ENCODE measurements at places on chromosomes 12 and 14. TPM values are rescaled to one million over a fixed set of nuclear protein-coding genes. Genes with fewer than 3 reads are reported as not detected.

DNA sequence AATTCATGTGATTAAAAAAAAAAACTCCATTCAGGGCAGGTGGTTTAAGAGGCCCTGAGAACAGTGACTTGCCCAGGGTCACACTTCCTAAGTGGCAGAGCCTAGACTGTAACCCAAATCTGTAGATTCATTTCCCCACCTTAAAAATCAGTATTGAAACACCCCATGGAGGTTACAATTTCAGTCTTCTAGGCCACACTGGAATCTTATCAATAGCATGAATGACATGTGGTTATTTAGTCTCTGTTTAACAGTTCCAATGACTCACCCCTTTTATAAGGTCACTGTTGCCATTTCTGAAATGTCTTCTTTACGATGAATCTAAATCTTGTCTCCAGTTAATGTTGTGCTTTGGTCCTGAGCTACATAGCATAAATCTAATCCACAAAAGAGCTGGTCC, 262.3 kb upstream of the GRIP1 start:
- no peaks in the 10 kb centered on the region for H3K27me3 ChIP-seq
- no peak overlapping the region for H3K27ac ChIP-seq
- H3K36me3 ChIP-seq: peaks cover 3% of the 10 kb centered on the region

DNA sequence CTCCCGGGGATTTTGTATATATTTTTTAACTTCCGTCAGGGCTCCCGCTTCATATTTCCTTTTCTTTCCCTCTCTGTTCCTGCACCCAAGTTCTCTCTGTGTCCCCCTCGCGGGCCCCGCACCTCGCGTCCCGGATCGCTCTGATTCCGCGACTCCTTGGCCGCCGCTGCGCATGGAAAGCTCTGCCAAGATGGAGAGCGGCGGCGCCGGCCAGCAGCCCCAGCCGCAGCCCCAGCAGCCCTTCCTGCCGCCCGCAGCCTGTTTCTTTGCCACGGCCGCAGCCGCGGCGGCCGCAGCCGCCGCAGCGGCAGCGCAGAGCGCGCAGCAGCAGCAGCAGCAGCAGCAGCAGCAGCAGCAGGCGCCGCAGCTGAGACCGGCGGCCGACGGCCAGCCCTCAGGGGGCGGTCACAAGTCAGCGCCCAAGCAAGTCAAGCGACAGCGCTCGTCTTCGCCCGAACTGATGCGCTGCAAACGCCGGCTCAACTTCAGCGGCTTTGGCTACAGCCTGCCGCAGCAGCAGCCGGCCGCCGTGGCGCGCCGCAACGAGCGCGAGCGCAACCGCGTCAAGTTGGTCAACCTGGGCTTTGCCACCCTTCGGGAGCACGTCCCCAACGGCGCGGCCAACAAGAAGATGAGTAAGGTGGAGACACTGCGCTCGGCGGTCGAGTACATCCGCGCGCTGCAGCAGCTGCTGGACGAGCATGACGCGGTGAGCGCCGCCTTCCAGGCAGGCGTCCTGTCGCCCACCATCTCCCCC, 777 bp downstream of the ASCL1 start:
- peaks cover 83% of the 10 kb centered on the region for H3K27me3 ChIP-seq
- H3K36me3 ChIP-seq: peaks cover 2% of the 10 kb centered on the region
- no peak for DNase-seq

DNA sequence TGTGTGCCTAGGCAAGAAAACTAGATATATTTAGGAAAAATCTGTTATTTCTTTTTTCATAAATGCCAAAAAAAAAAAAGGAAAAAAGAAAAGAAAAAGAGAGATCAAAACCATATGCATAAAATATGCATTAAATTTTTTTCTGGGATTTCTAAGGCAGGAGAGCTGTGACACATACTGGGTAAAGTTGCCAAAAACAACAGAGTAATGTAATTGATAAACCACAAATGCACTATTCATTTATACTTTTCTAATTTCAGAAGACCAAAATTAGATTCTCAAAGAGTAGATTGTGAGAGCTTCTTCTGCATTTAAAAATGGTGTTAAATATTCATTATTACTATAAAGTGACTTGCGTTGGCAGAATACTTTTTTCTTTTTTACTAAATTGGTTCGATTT, 673.8 kb upstream of the MGAT4C start:
- no peaks in the 10 kb centered on the region for H3K4me1 ChIP-seq
- no peaks in the 10 kb centered on the region for H3K36me3 ChIP-seq
- DNase-seq: no peak
- H3K4me3 ChIP-seq: no peak overlapping the region

GRCh38 chr12:42609605-42610004, 20.1 kb upstream of the PRICKLE1 start:
- H3K27me3 ChIP-seq: no peaks in the 10 kb centered on the region
- no peak overlapping the region for H3K4me3 ChIP-seq
- no peak for DNase-seq
- H3K36me3 ChIP-seq: no peaks in the 10 kb centered on the region

GRCh38 chr14:88209273-88209672, 113.8 kb downstream of the KCNK10 start:
- no peak for DNase-seq
- no peaks in the 10 kb centered on the region for H3K4me1 ChIP-seq
- H3K4me3 ChIP-seq: no peak overlapping the region
- no peak overlapping the region for H3K27ac ChIP-seq

Gene RFLNA
- not detected for total RNA-seq

GRCh38 chr14:68384881-68385280, 408.0 kb downstream of the ZFP36L1 start:
- no peak overlapping the region for H3K4me3 ChIP-seq
- H3K36me3 ChIP-seq: no peaks in the 10 kb centered on the region
- no peaks in the 10 kb centered on the region for H3K27me3 ChIP-seq
- no peak overlapping the region for H3K27ac ChIP-seq

Gene PTCSC3
- total RNA-seq: not detected

GRCh38 chr12:100267603-100268281, 765 bp downstream of the SCYL2 start:
- H3K4me1 ChIP-seq: peaks cover 32% of the 10 kb centered on the region
- H3K27ac ChIP-seq: peak overlapping the region; percentile 75
- DNase-seq: peak; percentile 15
- no peaks in the 10 kb centered on the region for H3K36me3 ChIP-seq

DNA sequence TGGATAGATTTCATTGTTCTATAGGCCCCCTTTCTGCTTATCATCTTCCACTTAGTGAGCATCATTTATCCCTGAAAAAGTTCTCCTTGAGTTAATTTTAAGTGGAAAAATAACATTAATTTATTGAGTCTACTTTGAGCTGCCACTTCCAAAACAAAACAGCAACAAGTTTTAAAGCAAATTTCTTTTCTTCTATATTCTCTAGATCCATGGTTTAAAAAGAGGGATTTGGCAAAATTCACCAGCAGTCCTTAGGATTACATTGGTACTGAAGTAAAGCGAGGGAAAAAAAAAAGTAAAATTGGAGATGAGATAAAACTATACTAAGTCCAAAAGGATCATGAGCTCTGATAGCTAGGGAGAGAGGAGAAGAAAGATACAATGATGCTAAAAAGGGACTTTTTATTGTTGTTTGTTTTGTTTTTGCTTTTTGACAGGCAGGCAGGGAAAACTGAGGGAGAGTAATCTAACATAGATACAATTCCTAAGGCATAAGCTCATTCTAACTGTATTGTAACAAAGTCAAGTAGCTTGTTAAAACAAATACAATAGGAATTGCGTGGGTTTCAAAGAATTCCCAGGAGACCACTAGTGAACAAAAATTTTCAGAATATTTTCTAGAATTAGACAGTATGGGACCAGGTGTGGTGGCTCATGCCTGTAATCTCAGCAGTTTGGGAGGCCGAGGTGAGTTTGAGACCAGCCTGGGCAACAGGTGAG, 19.2 kb upstream of the PLEKHA5 start:
- no peaks in the 10 kb centered on the region for H3K36me3 ChIP-seq
- H3K4me1 ChIP-seq: no peaks in the 10 kb centered on the region
- H3K27ac ChIP-seq: no peak overlapping the region
- DNase-seq: no peak

GRCh38 chr14:73726025-73726961, 12.1 kb upstream of the PNMA1 start:
- H3K4me1 ChIP-seq: peaks cover 30% of the 10 kb centered on the region
- no peaks in the 10 kb centered on the region for H3K27me3 ChIP-seq
- no peak for DNase-seq
- no peak overlapping the region for H3K4me3 ChIP-seq
